Upper lobe of left lung (tissue), 6 donors: ENCODE measurements at places on chromosomes 16 and 17.

DNA sequence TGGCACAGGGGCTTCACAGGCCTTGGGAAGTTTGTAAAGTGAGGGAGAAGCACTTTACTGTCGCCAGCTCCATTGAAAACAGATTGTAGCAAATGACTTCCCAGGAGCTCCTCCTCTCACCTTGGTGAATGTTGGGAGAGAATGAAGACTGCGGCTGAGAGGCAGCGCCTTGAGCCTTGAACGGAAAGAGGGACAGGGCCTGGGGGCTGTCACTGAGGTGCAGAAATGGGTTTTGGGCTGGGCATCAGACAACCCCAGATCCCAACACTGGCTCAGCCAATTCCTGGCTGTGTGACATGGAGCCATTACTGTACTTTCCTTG, 603 bp upstream of the MRTFB start:
- H3K4me1 ChIP-seq, result peaks cover 13% of the 10 kb centered on the region
- H3K27me3 ChIP-seq, result no peaks in the 10 kb centered on the region
- no peaks in the 10 kb centered on the region for H3K36me3 ChIP-seq
- H3K27ac ChIP-seq, result peak overlapping the region; percentile 85
- DNase-seq, result no peak

GRCh38 chr16:70258065-70258464, 6.3 kb upstream of the EXOSC6 start:
- H3K27ac ChIP-seq, result no peak overlapping the region
- no peak for DNase-seq
- H3K4me3 ChIP-seq, result no peak overlapping the region
- peaks cover 100% of the 10 kb centered on the region for H3K36me3 ChIP-seq
- no peaks in the 10 kb centered on the region for H3K27me3 ChIP-seq
- H3K4me1 ChIP-seq, result no peaks in the 10 kb centered on the region

DNA sequence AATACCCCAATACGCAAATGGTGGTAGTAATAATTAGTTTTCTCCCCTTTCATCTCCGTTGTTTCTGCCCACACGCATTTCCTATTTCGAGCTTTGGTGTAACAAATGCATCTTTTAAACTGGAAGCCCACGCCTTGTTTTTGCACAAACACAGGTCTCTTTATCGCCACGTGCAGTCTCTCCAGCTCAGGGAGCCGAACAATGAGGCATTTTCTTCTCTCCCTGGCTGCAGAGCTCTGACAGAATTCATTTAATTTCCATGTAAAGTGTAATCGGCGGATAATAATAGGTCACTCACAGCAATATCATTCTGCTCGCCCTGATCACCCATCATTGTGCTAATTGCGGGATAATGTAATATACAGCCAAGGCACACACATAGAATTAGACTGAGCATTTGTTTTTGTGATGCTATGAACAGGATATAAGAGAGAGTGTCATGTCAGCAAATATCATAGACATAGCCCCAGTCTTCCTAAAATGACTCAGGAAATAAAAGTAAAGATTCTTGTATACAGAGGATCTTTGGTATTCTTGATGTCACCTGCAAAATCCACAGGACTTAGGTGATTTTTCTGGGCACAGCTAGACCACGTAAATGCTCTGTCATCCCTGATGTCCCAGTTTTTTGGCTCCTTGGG, 452.6 kb upstream of the CDH11 start:
- H3K4me3 ChIP-seq, result no peak overlapping the region
- no peak for DNase-seq
- H3K4me1 ChIP-seq, result no peaks in the 10 kb centered on the region
- H3K27ac ChIP-seq, result no peak overlapping the region
- no peaks in the 10 kb centered on the region for H3K36me3 ChIP-seq

DNA sequence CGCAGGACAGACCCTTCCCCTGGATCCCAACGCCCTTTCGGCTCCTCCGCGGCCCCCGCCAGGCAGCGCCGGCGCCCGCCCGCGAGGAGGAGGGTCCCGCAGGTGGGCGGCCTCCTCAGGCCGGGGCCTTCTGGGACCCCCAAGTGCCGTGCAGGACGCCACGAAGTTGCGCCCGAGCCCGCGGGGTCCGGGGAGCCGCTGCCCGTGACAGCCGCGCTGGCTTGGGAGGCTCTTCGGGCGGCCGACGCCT, 504 bp downstream of the ERN1 start:
- H3K4me3 ChIP-seq, result peak overlapping the region; percentile 81
- H3K4me1 ChIP-seq, result peaks cover 16% of the 10 kb centered on the region
- no peak for DNase-seq
- H3K27me3 ChIP-seq, result no peaks in the 10 kb centered on the region
- H3K36me3 ChIP-seq, result no peaks in the 10 kb centered on the region

- no peak overlapping the region for H3K4me3 ChIP-seq
- H3K36me3 ChIP-seq, result no peaks in the 10 kb centered on the region
- H3K27me3 ChIP-seq, result no peaks in the 10 kb centered on the region
- H3K27ac ChIP-seq, result no peak overlapping the region
These were observed 361.2 kb downstream of the TMEM114 start for GRCh38 chr16:8229011-8229520.
